T follicular helper cell (primary cell): ENCODE measurements at places on chromosomes 12 and 14.

- no peak for DNase-seq
Observed at GRCh38 chr14:101242442-101243385, 318.6 kb upstream of the DIO3 start.

GRCh38 chr12:86230516-86231146 lies 25.6 kb downstream of the MGAT4C start:
- no peak for DNase-seq

- no peak for DNase-seq
Observed at GRCh38 chr12:53227836-53228235, 4.2 kb downstream of the RARG start.

DNA sequence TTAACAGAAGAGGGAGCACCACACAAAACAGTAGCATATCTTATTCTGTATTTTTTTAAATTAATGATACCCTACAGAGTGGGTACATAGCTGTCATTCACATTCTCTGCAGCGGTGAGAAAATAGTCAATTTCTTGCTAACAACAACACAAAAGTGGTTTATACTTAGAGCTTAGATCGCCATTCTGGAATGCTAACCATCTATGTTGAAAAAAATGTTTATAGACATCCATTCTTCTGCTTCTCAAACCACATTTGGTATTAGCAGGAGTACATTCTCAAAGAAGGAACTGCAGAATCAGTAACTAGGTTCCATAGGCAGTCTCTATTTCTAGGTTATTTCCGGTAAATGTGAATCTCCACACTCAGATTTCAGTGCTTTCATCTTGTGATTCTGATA lies 185.9 kb downstream of the PPFIA2 start:
- DNase-seq, result no peak

DNA sequence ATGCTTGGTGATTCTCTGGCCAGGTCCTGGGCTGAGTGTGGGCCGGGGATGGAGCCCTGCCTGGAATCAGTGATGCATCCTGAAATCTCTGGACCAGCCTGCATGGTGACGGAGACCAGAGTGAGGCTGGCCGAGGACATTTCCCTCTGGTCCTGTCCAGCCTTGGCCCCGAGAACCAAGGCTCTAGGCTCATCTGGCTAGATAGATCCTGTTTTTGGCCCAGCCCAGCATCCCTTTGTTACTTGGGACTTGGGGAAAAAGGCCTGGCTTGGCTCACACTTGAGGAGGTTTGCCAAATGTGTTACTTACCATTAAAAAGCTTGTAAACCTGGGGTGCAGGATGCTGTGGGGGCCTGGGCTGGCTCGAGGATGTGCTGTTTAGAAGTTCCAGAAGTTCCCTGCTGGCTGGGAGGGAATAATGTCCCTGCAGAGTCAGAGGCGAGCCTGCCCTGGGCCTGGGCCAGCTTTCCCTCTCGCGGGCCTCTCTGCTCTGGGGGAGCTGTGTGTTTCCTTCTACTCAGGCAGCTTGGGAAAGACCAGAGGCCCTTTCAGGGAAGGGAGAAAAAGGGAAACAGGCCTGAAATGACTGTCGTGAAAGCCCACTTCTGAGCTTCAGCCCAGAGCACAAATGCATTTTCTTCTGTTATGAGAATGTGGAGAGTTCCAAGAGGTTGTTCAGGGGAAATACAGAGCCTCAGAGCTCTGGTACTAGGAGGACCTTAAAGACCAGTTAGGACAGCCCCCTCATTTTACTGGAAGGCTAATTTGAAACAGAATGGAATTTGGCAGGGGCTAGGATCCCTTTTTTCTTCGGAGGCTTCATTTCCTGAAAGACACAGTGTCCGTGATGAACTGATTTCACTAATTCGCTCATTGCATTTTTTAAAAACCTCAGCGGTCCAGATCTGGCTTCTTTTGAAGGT lies 47.2 kb upstream of the CTDSP2 start:
- no peak for DNase-seq

GRCh38 chr12:71602761-71603577 lies 60.7 kb downstream of the ZFC3H1 start:
- no peak for DNase-seq

DNA sequence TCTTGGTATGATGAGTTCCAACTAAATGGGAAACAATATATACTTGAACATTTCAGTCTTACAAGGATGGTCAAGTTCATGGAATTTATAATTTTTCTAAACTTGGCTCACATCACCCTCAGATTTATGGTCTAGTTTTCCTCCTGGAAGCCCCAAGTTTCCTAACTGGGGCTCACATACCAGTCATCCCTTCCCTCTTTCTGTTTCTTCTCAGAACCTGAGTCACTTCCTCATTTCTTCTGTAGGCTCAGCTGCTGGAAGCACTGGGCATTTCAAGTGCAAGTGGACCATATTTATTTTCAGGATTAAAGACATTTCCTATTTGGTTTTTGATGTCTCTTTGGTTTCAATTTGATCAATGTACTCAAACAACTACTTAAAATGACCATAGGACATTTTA lies 55.4 kb downstream of the GRIP1 start:
- DNase-seq, result no peak

- DNase-seq, result no peak
Observed at GRCh38 chr14:100428727-100429126, 105.6 kb downstream of the SLC25A47 start.

- no peak for DNase-seq
Observed at GRCh38 chr14:88613552-88614010, 50.7 kb downstream of the ZC3H14 start.

DNA sequence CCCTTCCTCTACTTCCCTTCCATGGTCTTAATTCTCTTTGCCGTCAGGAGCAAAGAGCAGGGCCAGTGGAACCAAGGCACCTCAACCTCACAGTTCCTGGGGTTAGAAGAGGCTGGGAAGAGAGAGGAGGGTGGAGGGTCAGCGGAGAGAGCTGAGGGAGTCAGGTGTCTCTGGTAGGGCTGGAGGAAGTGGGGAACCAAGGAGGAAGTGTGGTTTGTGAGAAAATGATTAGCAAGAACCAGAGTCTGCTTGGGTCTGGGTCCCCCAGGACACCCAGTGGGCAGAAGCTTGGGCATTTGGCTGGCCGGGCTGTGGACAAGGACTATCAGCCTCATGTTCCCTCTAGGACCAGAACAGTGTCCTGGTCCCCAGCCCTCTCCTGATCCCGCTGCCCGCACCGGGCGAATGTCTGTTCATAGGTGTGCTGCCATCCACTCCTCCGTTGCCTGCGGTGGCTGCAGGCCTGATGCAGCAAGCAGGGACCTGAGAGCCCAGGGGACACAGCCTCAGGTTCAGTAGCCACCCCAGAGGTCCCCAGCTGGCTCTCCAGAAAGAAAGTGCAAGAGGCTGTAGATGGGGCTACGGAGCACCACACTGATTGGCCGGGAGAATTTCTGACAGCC lies 2.3 kb downstream of the HOXC12 start:
- no peak for DNase-seq

DNA sequence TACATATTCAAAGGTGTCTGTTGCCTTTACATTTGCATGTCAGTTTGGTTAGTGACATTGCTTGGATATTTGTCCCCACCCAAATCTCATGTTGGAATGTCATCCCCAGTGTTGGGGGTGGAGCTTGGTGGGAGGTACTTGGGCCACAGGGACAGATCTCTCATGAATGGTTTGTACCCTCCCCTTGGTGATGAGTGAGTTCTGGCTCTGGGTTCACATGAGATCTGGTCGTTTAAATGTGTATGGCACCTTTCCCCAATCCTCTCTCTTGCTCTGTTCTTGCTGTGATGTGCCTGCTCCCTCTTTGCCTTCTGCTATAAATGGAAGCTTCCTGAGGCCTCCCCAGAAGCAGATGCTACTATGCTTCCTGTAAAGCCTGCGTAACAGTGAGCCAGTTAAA lies 207.9 kb upstream of the DIO3 start:
- DNase-seq, result no peak

DNA sequence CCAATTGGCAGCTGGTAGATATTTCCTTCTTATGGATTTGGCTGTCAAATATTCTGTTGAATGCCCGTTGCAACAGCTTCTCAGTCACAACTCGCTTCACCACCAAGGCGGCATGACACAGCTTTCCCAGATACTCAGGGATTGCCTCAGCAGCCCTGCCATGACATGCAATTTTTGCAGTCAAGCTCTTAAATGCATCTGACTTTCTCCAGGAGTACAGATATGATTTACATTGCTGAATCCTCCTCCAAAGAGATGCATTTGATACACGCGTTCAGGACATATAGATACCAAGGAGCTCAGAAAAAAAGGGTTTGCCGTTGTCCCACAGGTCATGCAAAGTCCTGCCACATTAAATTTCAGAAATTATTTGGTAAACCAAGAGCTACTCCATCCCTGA lies 6.5 kb downstream of the KRT5 start:
- DNase-seq, result no peak

DNA sequence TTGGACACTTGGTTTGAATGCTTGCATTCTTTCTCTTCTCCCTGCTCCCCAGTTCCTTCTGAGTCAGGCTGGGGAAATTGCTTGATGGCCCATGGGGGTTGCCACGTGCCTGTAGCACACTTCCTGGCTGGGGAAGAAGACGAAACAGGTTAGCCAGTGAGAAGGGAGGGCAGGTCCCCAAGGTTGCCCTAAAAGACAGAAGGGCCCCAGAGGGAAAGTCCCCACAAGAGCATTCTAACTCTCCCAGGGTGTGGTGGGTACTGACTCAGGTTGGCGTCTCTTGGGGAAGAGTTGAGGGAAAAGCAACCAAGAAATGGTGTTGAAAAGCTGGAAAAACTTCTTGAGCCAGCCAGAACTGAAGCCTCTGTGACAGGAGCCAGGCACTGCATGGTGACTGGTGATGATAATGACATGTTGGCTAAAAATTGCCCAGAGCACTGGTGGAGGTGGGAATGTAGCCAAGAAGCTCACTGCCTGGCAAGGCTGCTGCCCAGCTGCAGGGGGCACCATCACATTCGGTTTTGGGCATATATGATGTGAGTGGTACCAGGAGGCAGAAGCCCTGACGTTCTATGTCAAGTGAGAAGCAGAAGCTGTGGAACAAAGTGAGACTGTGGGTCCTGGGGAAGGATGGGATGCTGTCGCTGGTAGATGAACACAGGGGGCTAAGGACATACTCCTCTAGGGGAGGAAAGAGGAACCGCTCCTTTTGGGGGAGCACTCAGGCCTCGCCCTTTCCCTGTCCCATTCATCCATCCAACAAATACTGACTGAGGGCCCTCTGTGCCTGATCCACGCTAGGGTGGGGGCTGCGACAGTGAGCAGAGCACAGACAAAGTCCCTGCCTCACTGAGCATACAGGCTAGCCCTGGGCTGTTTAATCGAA lies 8.1 kb upstream of the RABGGTA start:
- DNase-seq, result no peak

DNA sequence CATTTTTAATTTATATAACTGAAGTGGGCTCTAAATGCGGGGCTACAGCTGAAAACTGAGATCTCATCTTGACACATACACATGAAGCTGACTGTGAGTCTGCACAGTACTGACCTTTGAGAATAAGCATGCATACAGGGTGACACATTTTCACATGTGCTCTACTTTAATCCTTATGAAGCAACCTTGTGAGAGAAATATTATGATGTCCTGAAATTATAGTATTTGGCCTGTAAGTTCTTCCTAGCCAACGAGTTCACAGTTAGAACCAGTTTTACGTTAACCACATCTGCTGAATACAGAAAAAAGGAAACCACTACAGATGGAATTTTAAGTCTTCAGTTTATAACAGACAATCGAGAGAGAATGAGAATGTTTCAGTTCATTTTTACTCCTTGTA lies 70.3 kb downstream of the SPPL3 start:
- no peak for DNase-seq

- DNase-seq, result no peak
Observed at GRCh38 chr12:50751948-50752721, 11.8 kb upstream of the ATF1 start.

- no peak for DNase-seq
Observed at GRCh38 chr12:81022531-81022930, 55.3 kb upstream of the ACSS3 start.

DNA sequence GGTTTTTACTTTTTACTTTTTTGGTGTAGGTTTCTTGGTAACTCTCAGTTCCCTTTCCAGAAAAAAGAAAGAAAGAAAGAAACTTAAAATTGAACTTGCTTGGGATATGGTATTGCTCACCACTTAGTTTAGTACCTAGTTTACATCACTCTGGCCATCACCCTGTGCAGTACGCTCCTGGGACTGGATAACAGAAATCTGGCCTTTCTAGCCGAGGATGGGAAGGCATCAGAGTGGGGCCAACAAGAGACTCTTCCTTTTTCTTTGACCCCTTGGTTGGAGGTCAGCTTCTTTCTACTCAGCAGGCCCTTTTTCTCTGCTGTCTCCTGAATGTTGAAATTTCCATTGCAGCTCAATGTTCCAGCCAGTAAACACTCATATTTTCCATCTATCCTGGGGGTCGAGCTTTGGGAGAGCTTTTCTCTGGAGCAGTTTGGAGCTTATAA lies 156.6 kb downstream of the TGFB3 start:
- no peak for DNase-seq

DNA sequence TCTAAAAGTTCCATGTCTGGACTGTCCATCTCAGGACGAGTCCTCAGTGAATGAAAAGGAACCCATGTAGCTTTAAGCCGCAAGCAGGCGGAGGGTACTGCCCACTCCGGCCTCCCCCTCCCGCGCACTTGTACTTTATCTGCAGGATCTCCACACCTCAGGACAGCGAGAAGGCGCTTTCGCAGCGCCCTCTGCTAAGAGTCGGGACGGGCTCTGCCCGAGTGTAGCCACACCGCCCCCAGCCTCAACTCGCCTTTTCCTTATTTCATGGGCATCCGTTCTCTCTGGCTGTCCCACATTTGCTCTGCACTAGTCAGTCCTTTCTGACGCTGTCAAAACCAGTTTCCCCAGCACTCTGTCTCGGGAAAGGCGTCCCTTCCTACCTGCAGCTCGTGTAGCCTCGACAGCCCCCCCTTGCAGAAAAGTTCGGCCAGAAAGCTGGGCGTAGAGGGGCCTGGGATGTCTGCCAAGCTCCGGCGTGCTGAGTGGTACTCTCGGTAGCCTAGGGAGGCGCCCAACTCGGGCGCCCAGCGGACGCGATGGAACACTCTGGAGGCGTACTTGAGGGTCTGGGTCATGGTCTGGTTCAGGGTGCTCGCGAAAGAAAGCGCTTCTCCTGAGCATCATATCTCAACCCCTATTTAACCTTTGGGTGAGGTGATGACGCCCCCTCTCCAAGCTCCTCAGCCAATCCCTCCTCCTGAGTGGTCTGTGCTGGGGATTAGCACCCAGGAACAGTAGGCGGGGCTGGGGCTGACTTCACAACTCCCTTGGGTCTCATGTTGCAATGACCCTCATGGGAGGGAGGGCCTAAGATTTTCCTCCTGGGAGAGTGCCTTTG lies at the start of gene CYP27B1:
CYP27B1 (minus strand) TSS at position 615 of the 841 bp plus-strand sequence; CDS start at position 578, 37 bp downstream.
- no peak for DNase-seq

DNA sequence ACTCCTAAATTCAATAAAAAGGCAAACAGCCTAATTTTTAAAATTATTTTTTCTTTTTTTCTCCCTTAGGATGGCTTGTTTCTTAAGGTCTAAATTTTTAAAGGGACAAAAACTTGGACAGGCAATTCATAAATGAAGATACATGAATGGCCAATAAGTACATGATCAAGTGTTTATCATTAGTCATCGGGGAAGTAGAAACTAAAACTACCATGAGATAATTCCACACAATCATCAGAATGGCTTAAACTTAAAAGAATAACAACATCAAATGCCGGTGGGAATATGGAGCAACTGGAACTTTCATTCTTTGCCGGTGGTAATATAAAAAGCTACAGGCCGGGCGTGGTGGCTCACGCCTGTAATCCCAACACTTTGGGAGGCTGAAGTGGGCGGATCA lies 29.1 kb downstream of the MOK start:
- no peak for DNase-seq

GRCh38 chr14:33674927-33675326 lies 275.9 kb downstream of the EGLN3 start:
- DNase-seq, result no peak
